Cardiac muscle cell (in vitro differentiated cells and primary cell): ENCODE measurements at places on chromosomes 3 and 15. TPM values are rescaled to one million over a fixed set of nuclear protein-coding genes. Genes with fewer than 3 reads are reported as not detected.

ZNF80 gene
- not detected in 2 replicates for polyA plus RNA-seq

TRAIP gene
- polyA plus RNA-seq = 6.7 and 9.5 TPM in 2 replicates

OIP5 gene
- polyA plus RNA-seq = 8.4 and 30.2 TPM in 2 replicates

DNA sequence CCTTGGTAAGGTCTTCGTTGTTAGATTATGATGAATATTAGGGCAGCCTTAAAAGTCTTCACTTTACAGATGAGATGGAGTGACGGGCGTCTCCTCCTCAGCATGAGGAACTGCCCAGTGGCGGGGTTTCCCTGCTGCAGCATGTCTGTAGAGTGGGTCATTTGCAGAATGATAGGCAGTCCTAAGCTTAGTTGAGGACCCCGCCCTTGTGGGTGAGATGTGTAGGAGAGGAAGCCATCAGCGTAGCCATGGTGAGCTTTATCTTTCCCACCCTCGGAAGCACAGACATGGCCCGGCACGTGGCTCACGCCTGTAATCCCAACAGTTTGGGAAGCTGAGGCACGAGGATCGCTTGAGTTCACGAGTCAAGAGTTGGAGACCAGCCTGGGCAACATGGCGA, 877 bp downstream of the NIT2 start:
- peak; percentile 29 for DNase-seq

GRCh38 chr3:29429055-29429679, 148.3 kb downstream of the RBMS3 start:
- DNase-seq = no peak

DNA sequence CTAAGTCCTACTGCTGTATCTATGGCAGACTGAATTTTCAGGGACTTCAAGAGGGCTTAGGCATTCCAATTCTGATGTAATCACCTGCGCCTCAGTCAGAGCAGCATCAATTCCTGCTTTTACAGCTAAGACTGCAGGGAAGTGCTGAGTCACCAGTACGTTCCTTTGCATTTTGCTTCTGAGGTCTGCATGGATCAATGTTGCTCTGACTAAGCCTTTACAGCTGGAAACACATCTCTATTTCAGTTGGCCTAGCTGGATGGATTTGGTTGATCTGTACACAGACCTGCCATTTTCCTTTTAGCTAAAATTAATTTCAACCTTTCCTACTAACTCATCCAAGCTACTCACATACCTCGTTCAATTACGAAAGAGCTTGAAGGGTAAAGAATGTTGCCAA, 51.3 kb downstream of the ETV5 start:
- peak; percentile 81 for DNase-seq

- DNase-seq = no peak
These were observed 97.2 kb upstream of the FLNB start for GRCh38 chr3:57910990-57911389.
